ENCODE measurements at places on chromosomes 12 and 14.

DNA sequence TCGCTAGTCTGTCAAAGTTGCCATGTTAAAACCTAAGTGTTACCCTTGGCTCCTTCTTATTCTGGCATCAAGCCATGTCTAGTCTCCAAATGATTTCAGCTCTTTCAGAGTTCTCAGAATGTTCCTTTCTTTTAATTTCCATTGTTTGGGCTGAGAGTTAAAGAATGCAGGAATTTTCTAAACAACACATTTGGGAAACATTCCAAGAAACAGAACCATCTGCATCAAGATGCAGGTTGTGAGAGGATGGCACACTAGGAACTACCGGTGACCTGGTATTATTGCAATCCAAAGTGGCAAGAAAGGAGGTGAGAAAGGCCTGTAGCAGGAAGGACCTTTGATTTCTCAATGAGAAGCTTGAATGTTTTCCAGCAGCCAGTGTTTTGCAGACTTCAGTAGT is 30.1 kb downstream of the SLC35F4 start:
- H3K4me3 ChIP-seq = no peak overlapping the region
- H3K36me3 ChIP-seq = no peaks in the 10 kb centered on the region
- H3K27me3 ChIP-seq = peaks cover 7% of the 10 kb centered on the region

DNA sequence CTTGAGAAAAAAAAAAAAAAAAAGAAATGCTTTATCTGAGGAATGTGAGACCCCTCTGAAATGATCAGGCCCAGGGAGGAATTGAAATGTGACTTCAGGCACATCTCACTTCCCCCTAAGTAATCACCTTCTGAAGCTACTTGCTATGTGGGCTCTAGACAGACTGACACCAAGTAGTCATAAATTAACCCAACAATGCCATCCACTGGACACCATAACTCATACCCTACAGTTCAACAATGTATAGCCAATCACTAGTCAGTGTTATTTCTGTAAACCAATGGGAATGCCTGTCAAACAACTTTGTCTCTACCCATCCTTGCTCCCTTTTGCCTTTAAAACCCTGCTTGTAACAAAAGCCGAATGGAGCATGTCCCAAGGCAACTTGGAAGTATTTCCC is 182.7 kb upstream of the TMPO start:
- DNase-seq = no peak
- H3K36me3 ChIP-seq = no peaks in the 10 kb centered on the region
- H3K4me1 ChIP-seq = no peaks in the 10 kb centered on the region
- no peak overlapping the region for H3K4me3 ChIP-seq

DNA sequence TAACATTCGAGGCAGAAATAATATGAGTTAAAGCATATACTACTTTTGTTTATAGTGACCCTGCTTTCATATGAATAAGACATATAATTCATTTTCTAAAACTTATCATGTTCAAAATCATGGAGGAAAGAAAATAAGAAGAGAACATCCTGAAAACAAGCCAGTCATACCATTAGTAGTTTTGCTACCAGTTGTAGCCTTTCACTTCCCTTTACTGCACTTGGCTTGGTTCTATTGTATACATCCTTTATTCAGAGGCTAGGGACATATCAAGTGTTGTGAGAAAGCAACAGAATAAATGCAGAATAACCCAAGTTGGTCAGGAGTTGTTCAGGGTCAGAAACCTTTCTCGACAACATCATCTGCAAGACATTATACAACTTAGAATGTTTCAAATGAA is 598.7 kb downstream of the SOX5 start:
- no peaks in the 10 kb centered on the region for H3K27me3 ChIP-seq
- H3K4me3 ChIP-seq = no peak overlapping the region
- no peak overlapping the region for H3K27ac ChIP-seq

DNA sequence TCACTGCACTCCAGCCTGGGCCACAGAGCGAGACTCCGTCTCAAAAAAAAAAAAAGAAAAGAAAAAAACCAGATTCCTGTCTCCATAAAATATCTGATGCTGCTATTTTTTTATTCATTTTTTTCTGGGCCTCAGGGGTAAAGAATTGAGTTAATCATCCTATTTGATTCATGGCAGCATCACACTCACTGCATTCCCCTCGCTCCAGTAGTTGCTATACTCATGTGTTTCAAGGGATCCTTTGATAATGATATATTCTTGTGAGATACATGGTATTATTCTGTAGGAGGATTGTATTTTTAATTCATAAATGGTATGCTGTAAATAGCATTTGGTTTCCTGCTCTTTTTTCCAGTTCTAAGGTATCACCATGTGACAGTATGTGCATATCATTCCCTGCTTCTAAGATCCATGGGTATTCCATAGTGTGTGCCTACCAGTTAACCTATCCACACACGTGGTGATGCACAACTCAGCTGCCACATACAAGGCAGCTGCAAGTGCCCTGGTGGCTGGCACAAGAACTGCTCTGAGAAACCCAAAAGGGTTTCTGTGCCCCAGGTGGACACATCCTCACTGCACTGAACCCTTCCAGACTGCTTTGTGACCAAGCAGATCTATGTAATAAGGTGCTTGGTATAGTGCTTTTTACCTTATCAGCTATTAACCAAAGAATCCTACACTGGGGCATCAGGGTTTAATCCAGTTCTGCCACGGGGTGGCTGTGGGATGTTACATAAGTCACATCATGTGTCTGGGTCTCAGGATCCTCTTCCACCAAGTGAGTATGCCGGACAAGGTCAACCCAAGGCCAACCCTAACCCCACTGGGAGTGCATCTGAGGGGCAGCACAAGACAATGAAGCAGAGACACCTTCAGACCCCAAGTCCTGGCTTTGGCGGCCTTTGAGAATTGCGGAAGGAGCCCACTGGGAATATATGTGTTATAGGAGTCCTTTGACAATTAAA is 74.6 kb downstream of the ZFP36L1 start:
- DNase-seq = no peak
- no peak overlapping the region for H3K27ac ChIP-seq
- H3K27me3 ChIP-seq = no peaks in the 10 kb centered on the region

- no peak overlapping the region for H3K4me3 ChIP-seq
- H3K27ac ChIP-seq = no peak overlapping the region
- peaks cover 20% of the 10 kb centered on the region for H3K4me1 ChIP-seq
Measured at GRCh38 chr12:66194122-66194521, 5.1 kb downstream of the IRAK3 start.

DNA sequence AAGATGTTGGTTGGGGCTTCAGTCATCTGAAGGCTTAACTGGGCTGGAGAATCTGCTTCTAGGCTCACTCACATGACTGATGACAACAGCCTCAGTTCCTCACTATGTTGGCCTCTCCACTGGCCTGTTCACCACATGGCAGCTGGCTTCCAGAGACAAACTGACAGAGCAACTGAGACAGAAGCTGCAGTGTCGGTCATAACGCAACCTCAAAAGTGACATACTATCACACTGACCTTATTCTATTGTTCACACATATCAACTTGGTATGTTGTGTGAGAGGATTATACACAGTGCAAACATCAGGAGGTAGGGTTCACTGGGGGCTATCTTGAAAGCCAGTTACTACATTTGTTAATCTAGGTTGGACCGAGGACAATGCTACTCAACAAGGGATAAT is 92.9 kb downstream of the PAWR start:
- H3K27ac ChIP-seq = no peak overlapping the region
- H3K4me1 ChIP-seq = peaks cover 10% of the 10 kb centered on the region
- H3K36me3 ChIP-seq = peaks cover 4% of the 10 kb centered on the region
- DNase-seq = no peak
- no peak overlapping the region for H3K4me3 ChIP-seq

GRCh38 chr12:47114481-47114892 is 34.7 kb upstream of the AMIGO2 start:
- H3K27me3 ChIP-seq = no peaks in the 10 kb centered on the region
- peaks cover 6% of the 10 kb centered on the region for H3K4me1 ChIP-seq
- no peak for DNase-seq
- no peak overlapping the region for H3K27ac ChIP-seq
- H3K36me3 ChIP-seq = no peaks in the 10 kb centered on the region

GRCh38 chr12:97944576-97944975 is 482.0 kb downstream of the RMST start:
- H3K4me3 ChIP-seq = no peak overlapping the region
- H3K4me1 ChIP-seq = no peaks in the 10 kb centered on the region
- H3K27me3 ChIP-seq = no peaks in the 10 kb centered on the region
- H3K27ac ChIP-seq = no peak overlapping the region
- no peak for DNase-seq
- H3K36me3 ChIP-seq = no peaks in the 10 kb centered on the region

- no peak overlapping the region for H3K27ac ChIP-seq
- peaks cover 33% of the 10 kb centered on the region for H3K36me3 ChIP-seq
- no peaks in the 10 kb centered on the region for H3K27me3 ChIP-seq
- no peak overlapping the region for H3K4me3 ChIP-seq
- DNase-seq = no peak
Measured at GRCh38 chr12:2673966-2674810, 120.6 kb upstream of the FKBP4 start.

GRCh38 chr12:71441836-71442566 is 2.4 kb downstream of the LGR5 start:
- H3K4me3 ChIP-seq = peak overlapping the region; percentile 77
- H3K4me1 ChIP-seq = peaks cover 56% of the 10 kb centered on the region
- peaks cover 7% of the 10 kb centered on the region for H3K27me3 ChIP-seq
- no peaks in the 10 kb centered on the region for H3K36me3 ChIP-seq
- DNase-seq = no peak
- H3K27ac ChIP-seq = peak overlapping the region; percentile 69

- H3K4me3 ChIP-seq = no peak overlapping the region
- peaks cover 2% of the 10 kb centered on the region for H3K36me3 ChIP-seq
- H3K4me1 ChIP-seq = no peaks in the 10 kb centered on the region
- H3K27me3 ChIP-seq = peaks cover 47% of the 10 kb centered on the region
- H3K27ac ChIP-seq = no peak overlapping the region
- no peak for DNase-seq
Measured at GRCh38 chr12:120012067-120012621, 23.1 kb downstream of the BICDL1 start.

- no peaks in the 10 kb centered on the region for H3K36me3 ChIP-seq
- H3K27me3 ChIP-seq = peaks cover 7% of the 10 kb centered on the region
- no peak overlapping the region for H3K27ac ChIP-seq
- H3K4me1 ChIP-seq = no peaks in the 10 kb centered on the region
Measured at GRCh38 chr14:24518851-24519250, 10.8 kb upstream of the CMA1 start.

- H3K27me3 ChIP-seq = no peaks in the 10 kb centered on the region
- H3K4me1 ChIP-seq = peaks cover 9% of the 10 kb centered on the region
- H3K36me3 ChIP-seq = no peaks in the 10 kb centered on the region
Measured at GRCh38 chr12:52884526-52885293, 20.2 kb downstream of the KRT8 start.

GRCh38 chr12:124318278-124319020 is 23.6 kb downstream of the RFLNA start:
- no peaks in the 10 kb centered on the region for H3K27me3 ChIP-seq
- peaks cover 2% of the 10 kb centered on the region for H3K36me3 ChIP-seq
- H3K4me1 ChIP-seq = peaks cover 4% of the 10 kb centered on the region
- DNase-seq = no peak
- no peak overlapping the region for H3K4me3 ChIP-seq

DNA sequence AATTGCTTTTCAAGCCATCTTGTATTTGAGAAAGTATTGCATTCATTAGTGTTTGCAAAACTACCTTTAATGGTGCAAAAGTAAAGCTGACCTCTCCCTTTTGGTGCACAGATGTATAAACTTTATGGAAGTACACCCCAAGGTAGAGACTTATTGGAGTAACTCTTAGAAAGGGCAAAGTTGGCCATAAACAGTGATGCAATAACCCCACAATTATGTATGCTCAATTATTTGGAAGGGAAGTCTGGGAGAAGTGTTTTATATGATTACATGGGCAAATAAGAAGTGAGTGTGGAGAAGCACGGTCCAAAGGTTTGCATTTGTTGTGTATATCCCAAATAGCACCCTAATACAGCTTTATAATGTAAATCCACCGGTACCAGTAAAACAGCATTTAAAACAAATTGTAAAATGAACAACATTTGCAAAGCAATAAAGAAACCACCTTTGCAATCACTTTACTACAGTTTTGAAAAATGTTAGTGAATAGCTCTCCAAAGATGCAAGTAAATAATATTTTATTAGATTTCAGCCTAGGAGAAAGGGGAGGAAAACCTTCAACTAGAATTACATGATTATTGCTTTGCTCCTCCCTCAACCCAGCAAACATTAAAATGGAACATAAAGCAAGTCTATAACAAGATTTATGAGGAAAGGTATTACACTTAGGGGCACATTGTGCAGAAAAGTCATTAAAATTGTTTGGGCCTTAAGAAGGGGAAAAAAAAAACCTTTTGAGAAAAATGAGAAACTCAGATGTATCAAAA is 70.5 kb downstream of the HMGA2 start:
- no peaks in the 10 kb centered on the region for H3K27me3 ChIP-seq
- peaks cover 93% of the 10 kb centered on the region for H3K4me1 ChIP-seq
- H3K4me3 ChIP-seq = no peak overlapping the region
- DNase-seq = no peak

- H3K4me3 ChIP-seq = no peak overlapping the region
- no peak overlapping the region for H3K27ac ChIP-seq
- H3K27me3 ChIP-seq = no peaks in the 10 kb centered on the region
- no peaks in the 10 kb centered on the region for H3K4me1 ChIP-seq
Measured at GRCh38 chr14:106662936-106663550, 1136.7 kb downstream of the TMEM121 start.

DNA sequence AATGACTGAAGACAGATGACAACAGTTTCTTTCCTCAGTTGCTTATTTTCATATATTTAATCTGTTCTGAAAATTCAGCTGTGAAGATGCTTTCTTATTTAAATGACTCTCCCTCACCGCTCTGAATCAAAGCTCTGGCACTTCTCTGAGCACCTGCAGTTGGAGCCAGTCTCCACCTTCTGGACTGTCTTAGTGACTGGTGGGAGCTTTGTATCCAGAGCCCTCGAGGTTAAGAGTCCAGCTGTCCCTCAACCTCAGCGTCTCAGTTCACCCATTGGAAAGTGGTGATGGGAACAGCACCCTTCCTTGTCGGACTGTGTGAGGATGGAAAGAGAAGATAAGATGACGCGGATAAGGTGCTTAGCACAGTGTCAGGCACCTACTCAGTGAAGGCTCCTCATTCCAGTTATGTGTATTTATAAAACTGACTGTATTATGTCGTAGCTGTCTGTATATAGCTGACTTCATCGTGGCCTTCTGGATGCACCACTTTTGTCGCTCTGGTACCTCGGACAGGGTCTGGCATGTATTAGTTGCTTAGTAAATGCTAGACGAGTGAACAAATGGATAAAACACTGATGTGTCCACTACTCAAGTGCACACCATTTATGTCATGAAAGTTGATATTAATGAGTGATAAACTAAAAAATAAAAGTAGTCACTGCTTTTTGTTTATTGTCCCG is 34.5 kb downstream of the ELK3 start:
- no peaks in the 10 kb centered on the region for H3K27me3 ChIP-seq
- peaks cover 26% of the 10 kb centered on the region for H3K4me1 ChIP-seq
- DNase-seq = no peak
- peaks cover 5% of the 10 kb centered on the region for H3K36me3 ChIP-seq
- no peak overlapping the region for H3K27ac ChIP-seq

GRCh38 chr14:51652168-51653078 is 713 bp downstream of the FRMD6 start:
- no peaks in the 10 kb centered on the region for H3K27me3 ChIP-seq
- no peak for DNase-seq
- H3K36me3 ChIP-seq = peaks cover 4% of the 10 kb centered on the region
- peak overlapping the region; percentile 81 for H3K4me3 ChIP-seq
- H3K4me1 ChIP-seq = peaks cover 63% of the 10 kb centered on the region
- peak overlapping the region; percentile 93 for H3K27ac ChIP-seq

- no peaks in the 10 kb centered on the region for H3K27me3 ChIP-seq
- DNase-seq = no peak
- H3K4me1 ChIP-seq = no peaks in the 10 kb centered on the region
- no peak overlapping the region for H3K4me3 ChIP-seq
- no peaks in the 10 kb centered on the region for H3K36me3 ChIP-seq
- H3K27ac ChIP-seq = no peak overlapping the region
Measured at GRCh38 chr12:97940629-97941028, 478.0 kb downstream of the RMST start.

- DNase-seq = no peak
- H3K4me1 ChIP-seq = peaks cover 42% of the 10 kb centered on the region
- H3K4me3 ChIP-seq = no peak overlapping the region
- H3K27me3 ChIP-seq = no peaks in the 10 kb centered on the region
Measured at GRCh38 chr12:27592548-27592947, 68.5 kb downstream of the PPFIBP1 start.

Data from chondrocyte (in vitro differentiated cells).